NCI-H1694 treated with DMSO at 0.1 percent for 48 hours (cell line): ENCODE measurements at places on chromosomes 4 and X.

GRCh38 chr4:26035921-26036320 lies 121.9 kb downstream of the SMIM20 start:
- DNase-seq: no peak

GRCh38 chr4:138445098-138445497 lies 202.9 kb upstream of the SLC7A11 start:
- DNase-seq: no peak

- no peak for DNase-seq
Observed at GRCh38 chrX:30488092-30488491, 89.5 kb downstream of the TASL start.

GRCh38 chrX:16771483-16772398 lies 14.5 kb upstream of the TXLNG start:
- no peak for DNase-seq

DNA sequence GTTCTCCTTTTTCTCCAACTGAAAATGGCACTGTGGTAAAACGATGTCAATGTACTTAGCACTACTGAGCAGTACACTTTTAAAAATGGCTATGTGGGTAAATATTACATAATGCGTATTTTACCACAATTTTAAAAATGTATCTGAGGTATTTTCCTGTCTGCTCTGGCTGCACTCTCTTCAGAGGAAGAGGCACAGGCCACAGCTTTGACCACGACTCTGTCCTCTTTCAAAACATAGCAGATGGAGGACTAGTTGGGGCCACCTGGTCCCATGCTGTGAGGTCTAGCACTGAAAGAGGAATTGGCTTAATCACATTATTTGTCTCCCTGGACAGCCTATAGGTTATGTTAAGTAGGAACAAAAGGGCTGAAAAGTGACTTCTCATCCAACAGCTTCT lies 5.2 kb downstream of the KCNE5 start:
- DNase-seq: no peak
